ENCODE measurements at places on chromosomes 7 and 10.

- DNase-seq = no peak
These were observed 1177.1 kb upstream of the C7orf33 start for GRCh38 chr7:147413557-147413870.

GRCh38 chr10:104479906-104480593, 126.4 kb downstream of the CFAP58 start:
- no peak for DNase-seq

- DNase-seq = no peak
These were observed 88.8 kb downstream of the KMT2E start for GRCh38 chr7:105102557-105103352.

GRCh38 chr10:89001729-89002072, 11.1 kb downstream of the FAS start:
- DNase-seq = no peak

GRCh38 chr10:79344502-79345195, 2.6 kb upstream of the PPIF start:
- DNase-seq = no peak

DNA sequence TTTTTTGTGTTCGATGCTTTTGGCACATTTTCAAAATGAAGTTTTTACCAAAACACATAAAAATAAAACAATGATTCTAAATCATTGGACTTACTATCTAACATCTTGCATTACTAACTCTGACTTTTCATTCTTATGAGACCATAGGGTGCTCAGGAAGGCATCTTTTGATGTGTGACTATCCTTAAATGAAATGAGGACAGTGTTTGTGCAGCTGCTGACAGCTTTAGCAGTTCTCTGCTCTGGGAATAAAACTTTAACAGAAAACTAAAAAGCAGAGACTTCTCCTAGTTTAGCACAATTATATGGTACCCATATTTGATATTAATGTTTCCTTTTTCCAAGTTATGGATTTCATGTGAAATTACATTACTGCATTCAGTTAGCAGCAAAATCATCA, 471.6 kb downstream of the ARL4A start:
- DNase-seq = no peak

DNA sequence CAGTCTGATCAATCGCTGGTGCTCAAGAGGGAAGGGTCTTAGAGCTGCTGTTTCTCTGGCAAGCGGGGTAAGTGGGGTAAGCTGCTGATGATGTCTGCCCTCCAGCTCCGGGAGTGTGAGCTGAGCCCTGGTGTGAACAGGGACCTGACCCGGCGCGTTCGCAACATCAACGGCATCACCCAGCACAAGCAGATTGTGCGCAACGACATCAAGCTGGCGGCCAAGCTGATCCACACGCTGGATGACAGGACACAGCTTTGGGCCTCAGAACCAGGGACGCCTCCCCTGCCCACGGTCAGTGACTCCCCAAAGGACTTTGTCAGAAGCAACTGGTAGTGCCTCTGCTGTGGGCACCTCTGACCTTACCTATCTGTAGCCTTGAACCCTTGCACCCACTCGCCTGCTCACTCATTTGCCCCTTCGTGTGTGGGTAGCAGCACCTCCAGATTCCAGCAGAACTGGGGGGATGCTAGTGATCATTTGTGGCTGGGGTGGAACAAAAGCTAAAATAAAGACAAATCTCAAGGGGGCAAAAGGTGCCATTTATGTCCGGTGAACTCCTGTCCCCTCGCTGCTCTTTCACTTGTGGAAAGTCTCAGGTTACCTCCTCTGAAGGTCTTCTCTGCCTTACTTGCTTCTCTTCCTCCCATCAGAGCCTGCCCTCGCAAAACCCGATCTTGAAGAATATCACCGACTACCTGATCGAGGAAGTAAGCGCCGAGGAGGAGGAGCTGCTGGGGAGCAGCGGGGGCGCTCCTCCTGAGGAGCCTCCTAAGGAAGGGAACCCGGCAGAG, 3.2 kb downstream of the UFSP1 start:
- no peak for DNase-seq

DNA sequence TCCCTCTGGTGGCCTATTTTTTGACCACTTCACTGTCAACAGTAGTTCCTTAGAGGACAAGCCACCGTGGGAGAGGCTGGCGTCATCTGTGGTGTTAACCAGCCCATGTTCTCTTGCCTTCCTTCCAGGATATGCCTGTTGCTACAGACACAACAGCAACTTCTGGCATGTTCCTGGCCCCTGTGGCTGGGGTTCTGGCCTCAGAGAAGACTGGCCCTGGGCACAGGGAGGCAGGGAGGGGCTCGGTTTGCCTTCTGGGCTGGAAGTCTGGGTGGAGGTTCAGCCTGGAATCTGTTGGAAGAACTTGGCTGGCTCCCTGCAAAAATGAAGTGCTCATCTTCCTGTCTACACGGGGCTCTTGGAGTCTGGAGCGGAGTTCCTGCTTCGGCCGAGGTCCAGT, 25.7 kb downstream of the GOLGA7B start:
- DNase-seq = no peak

- peak; percentile 81 for DNase-seq
These were observed 34.7 kb upstream of the KMT2E start for GRCh38 chr7:104979167-104979841.

DNA sequence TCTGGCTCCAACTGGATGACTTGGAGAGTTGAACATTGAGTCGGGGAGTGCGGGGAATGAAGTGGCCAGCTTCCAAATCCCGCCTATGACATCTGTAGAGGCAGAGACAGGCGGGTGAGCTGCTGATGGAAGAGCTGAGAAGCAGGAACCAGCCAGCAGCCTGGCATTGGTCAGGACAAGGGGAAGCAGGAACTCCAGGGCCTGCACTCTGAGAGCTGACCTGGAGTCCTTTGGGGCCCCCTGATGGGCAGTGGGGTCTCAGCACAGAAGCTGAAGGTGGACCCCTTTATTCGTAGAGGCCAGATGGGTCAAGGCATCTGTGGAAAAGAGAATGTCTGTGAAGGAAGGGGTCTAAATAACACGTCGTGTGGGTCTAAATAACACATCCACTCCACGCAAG, 57.0 kb downstream of the SEC61G start:
- DNase-seq = no peak
